ENCODE measurements at places on chromosomes 4 and X. TPM values are rescaled to one million over a fixed set of nuclear protein-coding genes. Genes with fewer than 3 reads are reported as not detected.
A peak's percentile ranks its signal among the peaks of the same experiment; 100 is the strongest.

The PAK3 gene
- 0.19 TPM for polyA plus RNA-seq

The C4orf51 gene
- not detected for polyA plus RNA-seq

The GAGE2A gene
- not detected for polyA plus RNA-seq

- no peaks in the 10 kb centered on the region for H3K27me3 ChIP-seq
- no peak for DNase-seq
- no peak overlapping the region for H3K27ac ChIP-seq
- no peak overlapping the region for H3K4me3 ChIP-seq
- no peaks in the 10 kb centered on the region for H3K36me3 ChIP-seq
Measured at GRCh38 chr4:47721485-47721884, 116.4 kb downstream of the CORIN start.

GRCh38 chrX:128818690-128819089 lies 704.6 kb downstream of the SMARCA1 start:
- H3K27me3 ChIP-seq: no peaks in the 10 kb centered on the region
- H3K4me1 ChIP-seq: no peaks in the 10 kb centered on the region
- no peak overlapping the region for H3K4me3 ChIP-seq
- H3K36me3 ChIP-seq: no peaks in the 10 kb centered on the region
- H3K27ac ChIP-seq: no peak overlapping the region
- no peak for DNase-seq

DNA sequence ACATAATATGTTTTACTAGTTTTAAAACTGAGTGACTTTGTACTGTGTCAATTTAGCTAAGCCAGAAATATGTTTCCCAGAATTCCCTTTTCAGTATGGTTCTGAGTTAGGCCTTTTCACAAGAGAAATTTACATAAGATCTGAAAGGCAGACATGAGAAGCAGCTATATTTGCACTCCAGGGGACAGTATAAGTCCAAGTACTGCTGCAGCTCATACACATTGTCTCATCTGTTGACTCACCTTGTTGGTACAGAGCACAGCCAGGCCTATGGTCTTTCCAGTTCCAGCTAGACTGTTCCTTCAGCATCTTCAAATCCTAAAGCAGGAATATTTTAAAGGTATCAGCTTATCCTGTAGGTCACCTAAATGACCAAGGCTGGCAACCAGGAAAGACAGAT lies 53.5 kb downstream of the BMP3 start:
- H3K27me3 ChIP-seq: no peaks in the 10 kb centered on the region
- peak; percentile 29 for DNase-seq
- H3K36me3 ChIP-seq: no peaks in the 10 kb centered on the region
- no peak overlapping the region for H3K4me3 ChIP-seq

- DNase-seq: peak; percentile 21
- H3K27me3 ChIP-seq: no peaks in the 10 kb centered on the region
- H3K4me3 ChIP-seq: no peak overlapping the region
- H3K27ac ChIP-seq: no peak overlapping the region
- no peaks in the 10 kb centered on the region for H3K36me3 ChIP-seq
Measured at GRCh38 chrX:141791856-141792255, 46.3 kb upstream of the MAGEC3 start.

Data from fibroblast of lung (primary cell).